ENCODE measurements at places on chromosomes 3 and 15.

- no peak for DNase-seq
Observed at GRCh38 chr3:43161684-43162229, 55.9 kb upstream of the POMGNT2 start.

GRCh38 chr15:50542887-50543210 is 3.6 kb downstream of the USP50 start:
- no peak for DNase-seq

- DNase-seq = no peak
Observed at GRCh38 chr3:48423883-48424695, 5.8 kb downstream of the PLXNB1 start.

GRCh38 chr3:49428752-49429080 is 408 bp downstream of the NICN1 start:
- no peak for DNase-seq

- DNase-seq = no peak
Observed at GRCh38 chr3:154182322-154182922, 61.2 kb downstream of the ARHGEF26 start.

DNA sequence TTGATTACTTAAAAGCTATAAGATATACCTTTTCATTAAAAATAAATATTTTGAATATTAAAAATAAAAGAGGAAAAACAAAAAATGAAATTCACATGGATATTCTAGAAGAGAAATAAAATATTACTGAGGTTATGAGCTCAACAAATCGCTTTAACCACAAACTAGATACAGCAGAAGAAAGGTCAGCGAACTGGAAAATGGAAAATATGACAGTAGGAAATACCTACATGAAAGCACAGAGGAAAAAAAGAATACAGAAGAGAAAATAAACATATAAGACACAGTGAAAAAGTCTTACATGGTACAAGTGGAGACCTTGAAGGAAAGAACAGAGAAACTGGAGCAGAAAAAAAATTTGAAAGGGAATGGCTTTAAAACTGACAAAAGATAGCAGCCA is 33.2 kb downstream of the SCAPER start:
- no peak for DNase-seq

GRCh38 chr3:29922992-29923746 is 642.3 kb downstream of the RBMS3 start:
- no peak for DNase-seq

DNA sequence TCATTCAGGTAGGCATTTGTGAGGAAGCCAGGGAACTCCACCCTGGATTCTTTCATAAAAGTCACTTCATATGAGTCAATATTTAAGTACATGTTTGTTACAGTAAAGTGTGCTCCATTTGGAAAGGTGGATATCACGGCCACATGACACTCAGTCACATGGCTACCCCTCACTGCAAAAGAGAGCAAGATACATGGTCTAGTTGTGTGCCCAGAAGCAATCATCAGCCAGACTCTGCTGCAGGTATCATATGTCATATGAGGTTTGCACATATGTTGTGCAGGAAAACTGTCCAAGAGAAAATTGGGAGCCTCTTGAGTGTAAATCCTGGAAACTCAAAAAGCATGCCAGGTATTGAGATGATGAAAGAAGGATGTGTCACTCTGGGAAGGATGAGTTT is 55.0 kb upstream of the NMNAT3 start:
- no peak for DNase-seq

- no peak for DNase-seq
Observed at GRCh38 chr3:45319231-45319995, 69.0 kb upstream of the LARS2 start.

DNA sequence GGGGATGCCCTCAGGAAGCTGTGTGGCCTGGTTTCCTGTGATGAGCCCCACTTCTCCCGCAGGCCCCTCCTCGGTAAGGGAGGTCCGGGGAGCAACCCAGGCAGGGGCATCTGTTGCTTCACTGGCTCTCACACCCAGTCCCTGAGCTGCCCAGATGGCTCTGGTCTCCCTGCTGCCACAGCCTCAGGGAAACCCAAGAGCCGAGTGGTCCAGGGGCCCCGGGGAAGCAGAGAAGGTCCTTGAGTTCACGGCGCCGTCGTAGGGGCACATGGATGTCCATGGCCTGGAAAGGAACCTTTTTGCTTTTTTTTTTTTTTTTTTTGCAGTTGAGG is 13.3 kb upstream of the LRRC15 start:
- DNase-seq = no peak
